Activated naive CD8-positive, alpha-beta T cell treated with anti-CD3 and anti-CD28 coated beads, Interleukin-2, amount 50 U/mL, for 16 hours (primary cell): ENCODE measurements at places on chromosomes 1 and 21.

- DNase-seq: no peak
These were observed 9.6 kb downstream of the DUSP23 start for GRCh38 chr1:159790237-159790917.

DNA sequence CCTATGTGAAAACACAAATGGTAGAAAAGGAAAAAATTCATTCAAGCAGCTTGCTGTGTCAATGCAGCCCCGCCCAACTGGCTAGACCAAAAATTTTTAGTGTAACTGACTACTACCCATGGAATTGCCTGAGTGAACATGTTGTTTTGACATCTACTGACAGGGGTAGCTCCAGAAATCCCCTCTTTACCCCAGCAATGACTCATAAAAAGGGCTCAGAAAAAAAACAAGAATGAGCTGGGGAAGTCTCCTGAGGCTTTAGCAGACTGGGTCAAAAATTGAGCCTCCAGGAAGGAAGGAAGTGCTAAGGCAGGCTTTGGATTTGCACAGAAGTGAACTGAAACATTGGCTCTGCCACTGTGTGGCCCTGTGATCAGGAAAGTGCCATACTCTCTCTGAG is 24.4 kb upstream of the FGGY start:
- DNase-seq: no peak

- DNase-seq: no peak
These were observed 3.6 kb upstream of the SPATC1L start for GRCh38 chr21:46187814-46188213.

DNA sequence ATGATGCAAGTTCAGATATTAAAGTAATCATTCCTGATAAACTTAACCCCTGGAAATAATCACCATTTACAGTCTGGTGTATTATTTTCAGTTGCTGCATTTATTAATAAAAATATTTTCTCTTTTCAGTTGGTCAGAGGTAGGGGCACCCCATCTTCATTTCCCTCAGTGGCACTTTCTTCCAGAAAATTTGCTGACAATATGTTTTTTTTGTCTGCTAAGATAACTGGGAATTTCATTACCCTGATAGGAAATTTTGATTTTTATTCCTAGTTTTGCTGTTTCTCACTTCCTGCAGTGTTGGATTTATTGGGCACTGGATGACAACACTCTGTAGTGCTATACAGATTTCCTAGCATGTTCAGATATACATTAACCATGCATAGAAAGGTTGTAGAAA is 33.1 kb upstream of the APOBEC4 start:
- DNase-seq: no peak

- DNase-seq: no peak
These were observed 55.6 kb downstream of the ZNF281 start for GRCh38 chr1:200354243-200354642.

GRCh38 chr1:107821340-107821739 is 143.6 kb downstream of the VAV3 start:
- DNase-seq: no peak

GRCh38 chr1:86741947-86742572 is 37.7 kb downstream of the SH3GLB1 start:
- no peak for DNase-seq

- no peak for DNase-seq
These were observed 1.4 kb upstream of the DPM3 start for GRCh38 chr1:155141749-155142148.

- no peak for DNase-seq
These were observed 850.9 kb downstream of the USP25 start for GRCh38 chr21:16580661-16581060.

GRCh38 chr1:37634244-37634991 is at the start of gene RSPO1:
Gene RSPO1 (minus strand): TSS chr1:37634892. CDS start chr1:37629661, 5,231 bp downstream.
- no peak for DNase-seq

GRCh38 chr1:192737306-192737705 is 71.5 kb upstream of the RGS2 start:
- DNase-seq: no peak

GRCh38 chr1:12604114-12604874 is 13.7 kb downstream of the DHRS3 start:
- peak; percentile 27 for DNase-seq

GRCh38 chr1:69252696-69253095 is 315.0 kb upstream of the LRRC7 start:
- DNase-seq: no peak

GRCh38 chr1:218498056-218498938 is 153.2 kb downstream of the TGFB2 start:
- DNase-seq: no peak

DNA sequence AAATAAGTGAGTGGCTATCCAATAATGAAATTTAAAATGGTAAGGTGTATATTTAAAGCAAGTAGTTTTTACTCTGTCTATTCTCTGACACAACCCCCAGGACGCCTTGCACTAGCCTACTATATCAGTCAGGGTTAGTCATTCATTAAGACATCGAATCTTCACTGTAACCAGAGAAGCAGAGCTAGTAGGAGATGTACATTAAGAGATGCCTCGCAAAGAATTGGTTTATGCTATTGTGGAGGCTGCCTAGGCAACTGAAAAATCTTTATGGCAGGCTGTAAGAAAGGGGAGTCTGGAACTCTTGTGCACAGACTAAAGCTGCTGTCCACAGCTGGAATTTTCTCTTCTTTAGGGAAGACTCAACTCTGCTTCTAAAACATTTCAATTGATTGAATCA is 28.8 kb downstream of the NTNG1 start:
- no peak for DNase-seq

DNA sequence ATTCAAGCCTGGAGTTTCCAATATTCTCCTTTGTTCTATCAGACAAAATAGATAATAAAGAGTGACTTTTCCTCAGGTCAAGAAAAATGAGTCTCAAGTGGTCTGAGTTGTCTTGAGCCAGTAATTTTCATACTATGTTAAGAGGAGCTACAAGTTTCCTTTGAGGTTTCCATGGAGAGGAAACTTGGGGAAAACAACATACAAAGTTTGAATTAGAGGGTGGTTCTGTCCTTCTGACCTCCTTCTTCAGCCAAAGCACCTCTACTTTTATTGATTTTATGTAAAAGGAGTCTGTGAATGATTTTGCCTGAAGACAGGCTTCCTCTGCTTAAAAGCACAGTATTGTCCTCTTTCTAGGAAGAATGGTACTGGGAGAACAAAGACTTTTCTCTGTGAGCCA is 497.2 kb upstream of the PKN2 start:
- no peak for DNase-seq

- DNase-seq: peak; percentile 62
These were observed 63.4 kb downstream of the CD2 start for GRCh38 chr1:116817582-116818064.

DNA sequence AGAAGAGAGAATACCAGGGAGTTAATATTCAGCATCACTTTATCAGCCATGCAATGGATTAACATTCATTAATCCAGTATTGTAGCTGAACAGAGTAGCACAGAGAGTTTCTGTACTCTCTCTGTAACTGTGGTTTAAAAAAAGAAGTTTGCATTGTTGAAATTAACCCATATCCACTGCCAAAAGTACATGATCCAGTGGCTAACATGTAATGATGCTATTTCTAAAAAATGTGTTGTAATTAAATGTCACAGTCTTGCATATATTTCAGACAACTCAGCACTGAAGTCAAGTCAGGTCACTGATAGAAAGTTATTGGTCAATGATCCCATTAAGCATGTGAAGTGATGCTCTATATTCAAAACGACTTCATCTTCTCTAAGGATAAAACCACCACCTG is 141.3 kb downstream of the NRIP1 start:
- DNase-seq: no peak
